Stimulated activated CD4-positive, alpha-beta T cell treated with anti-CD3 and anti-CD28 coated beads, Interleukin-1b, Interleukin-23, amount 100 ng/mL, for 24 hours (primary cell): ENCODE measurements at places on chromosomes 13 and 19.

- DNase-seq: no peak
Observed at GRCh38 chr19:10817291-10818038, 18.5 kb downstream of the TMED1 start.

- DNase-seq: no peak
Observed at GRCh38 chr13:75915066-75915465, 278.9 kb downstream of the LMO7 start.

GRCh38 chr19:42531313-42531712, 3.0 kb upstream of the CEACAM1 start:
- DNase-seq: no peak

- no peak for DNase-seq
Observed at GRCh38 chr19:3565139-3565538, 7.6 kb upstream of the HMG20B start.

GRCh38 chr13:71039440-71039839, 827.6 kb downstream of the DACH1 start:
- DNase-seq: no peak

GRCh38 chr19:44164673-44165512, at the start of gene ZNF226:
Gene ZNF226 (plus strand): TSS chr19:44165100. CDS start chr19:44170081, 4,981 bp downstream.
- DNase-seq: peak; percentile 68

- DNase-seq: no peak
Observed at GRCh38 chr13:97261254-97262005, 39.3 kb downstream of the MBNL2 start.

DNA sequence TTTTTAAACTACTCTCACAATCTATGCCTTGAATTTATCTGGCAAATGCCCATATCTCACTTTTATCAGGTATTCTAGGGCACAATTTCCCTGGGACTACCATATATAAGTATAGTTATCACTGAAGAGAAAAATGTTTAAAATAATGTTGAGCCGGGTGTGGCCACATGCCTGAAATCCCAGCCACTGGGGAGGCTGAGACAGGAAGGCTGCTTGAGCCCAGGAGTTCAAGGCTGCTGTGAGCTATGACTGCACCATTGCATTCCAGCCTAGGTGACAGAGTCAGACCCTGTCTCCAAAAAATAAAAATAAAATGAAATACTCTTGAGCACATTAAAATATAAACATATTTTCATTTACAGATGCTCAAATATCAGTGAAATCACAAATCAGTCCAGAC, 4.1 kb downstream of the KATNAL1 start:
- DNase-seq: no peak

GRCh38 chr13:96214824-96215445, 125.0 kb downstream of the HS6ST3 start:
- DNase-seq: no peak

DNA sequence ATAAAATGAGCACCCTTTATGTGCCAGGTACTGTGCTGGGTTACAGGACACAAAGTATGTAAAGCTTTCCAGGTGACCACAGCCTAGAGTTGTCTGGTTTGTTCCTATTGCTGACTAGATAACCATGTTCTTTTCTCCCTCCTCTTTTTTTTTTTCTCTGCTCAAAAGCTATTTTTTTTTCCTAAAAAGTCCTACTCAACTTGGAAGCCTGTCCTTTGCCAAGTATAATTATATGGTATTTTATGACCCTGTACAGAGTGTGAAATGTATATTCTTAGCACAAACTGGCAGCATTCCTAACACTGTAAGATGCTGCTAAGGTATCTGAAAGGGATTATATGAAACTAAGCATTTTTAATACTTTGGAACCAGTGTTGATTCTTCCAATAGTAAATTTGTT, 171.0 kb downstream of the GPC6 start:
- DNase-seq: no peak
